ENCODE measurements at places on chromosomes 4 and X. TPM values are rescaled to one million over a fixed set of nuclear protein-coding genes. Genes with fewer than 3 reads are reported as not detected.

- no peak for DNase-seq
Observed at GRCh38 chrX:15465896-15466651, 27.1 kb downstream of the PIR start.

DNA sequence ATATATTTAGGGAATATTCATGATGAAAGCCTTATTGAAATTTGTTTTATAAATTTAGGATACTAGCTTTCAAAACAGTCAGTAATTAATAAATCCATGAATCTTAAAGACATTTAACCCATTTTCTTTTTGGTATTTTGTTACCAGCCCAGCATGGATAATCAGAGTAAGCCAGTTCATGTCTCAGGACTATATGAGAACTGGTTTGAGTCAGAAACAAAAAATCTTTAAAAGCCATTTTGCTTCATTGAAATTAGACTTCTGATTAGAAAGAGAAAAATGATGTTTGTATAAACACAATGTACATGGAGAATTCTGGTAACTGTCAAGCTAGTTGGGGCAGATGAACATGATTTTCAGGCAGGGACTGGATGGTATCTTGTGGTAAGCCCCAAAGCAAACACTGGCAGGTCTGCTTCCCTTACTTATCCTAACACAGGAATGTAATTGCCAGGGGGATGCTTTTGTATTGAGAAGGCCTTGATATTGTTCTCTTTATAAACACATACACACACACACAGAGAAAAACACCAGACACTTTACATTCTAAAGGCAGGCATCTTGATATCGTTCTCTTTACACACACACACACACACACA lies 9.4 kb downstream of the ARHGAP10 start:
- no peak for DNase-seq

GRCh38 chr4:189136462-189136861 lies 804.2 kb upstream of the FRG1 start:
- DNase-seq: no peak

DNA sequence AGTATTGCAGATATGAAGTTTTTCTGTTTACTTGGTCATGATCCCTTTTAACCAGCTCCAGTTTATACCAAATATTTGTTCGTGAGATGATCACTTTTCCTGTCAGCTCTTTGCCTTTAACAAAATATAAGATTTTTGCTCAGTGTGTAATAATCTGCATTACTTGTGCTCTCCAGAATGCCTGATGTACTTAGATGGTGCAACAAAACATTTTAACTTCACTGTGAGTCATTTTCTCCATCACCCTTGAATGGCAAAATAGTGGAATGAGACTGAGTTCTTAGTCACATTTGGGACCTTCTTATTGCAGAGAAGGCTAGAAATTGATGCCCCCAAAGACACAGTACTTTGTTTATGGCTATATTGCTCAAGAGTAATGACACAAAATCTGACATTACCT lies 252.0 kb downstream of the FRMPD4 start:
- no peak for DNase-seq

GRCh38 chrX:38861489-38861888 lies 60.2 kb downstream of the MID1IP1 start:
- no peak for DNase-seq

DNA sequence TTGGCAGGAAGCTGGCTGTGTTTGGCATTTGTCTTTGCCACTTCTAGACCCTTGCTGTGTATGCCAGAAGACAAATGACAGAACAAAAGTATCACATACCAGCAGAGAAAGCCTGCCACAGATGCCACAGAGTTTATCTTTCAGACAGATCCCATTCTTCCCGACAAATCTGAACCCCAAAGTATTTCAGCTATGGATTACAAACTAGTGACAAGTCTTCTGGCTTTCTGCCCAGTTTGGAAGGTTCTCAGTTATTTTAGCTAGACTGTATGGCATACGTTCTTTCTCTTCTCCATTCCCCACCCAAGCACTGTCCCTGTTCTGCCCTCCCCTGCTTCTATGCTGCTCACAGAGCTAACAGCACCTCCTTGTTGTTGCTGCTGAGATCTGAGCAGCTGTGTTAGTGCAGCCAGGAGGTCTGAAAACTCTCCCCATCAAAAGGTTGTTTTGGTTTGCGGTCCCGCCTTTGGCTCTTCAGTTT lies 236.7 kb downstream of the FRAS1 start:
- DNase-seq: no peak

DNA sequence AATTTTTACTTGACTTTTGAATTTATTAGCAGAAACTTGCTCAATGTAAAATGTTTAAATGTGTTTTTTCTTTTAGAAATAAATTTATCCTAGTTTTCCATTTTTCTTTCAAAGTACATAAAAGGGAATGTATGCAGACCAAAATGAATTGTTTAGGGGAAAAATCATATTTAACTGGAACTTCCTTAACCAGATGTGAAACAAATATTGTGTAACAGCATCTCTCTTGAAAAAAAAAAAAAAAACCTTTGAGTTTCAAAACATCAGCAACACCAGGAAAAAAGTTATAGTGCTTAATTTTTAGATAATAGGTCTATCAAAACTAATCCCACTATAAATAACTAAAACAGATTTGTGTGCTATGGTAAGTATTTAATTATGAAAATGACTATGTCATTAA lies 14.5 kb upstream of the CCNA2 start:
- DNase-seq: no peak

The PPP2R2C gene
- total RNA-seq: not detected

The SRPX2 gene
- total RNA-seq: 4.5 TPM
